ENCODE measurements at places on chromosomes 5 and 9. TPM values are rescaled to one million over a fixed set of nuclear protein-coding genes. Genes with fewer than 3 reads are reported as not detected.

The GRXCR2 gene
- not detected for total RNA-seq

The PCDHA1 gene
- 0.50 TPM for total RNA-seq

DNA sequence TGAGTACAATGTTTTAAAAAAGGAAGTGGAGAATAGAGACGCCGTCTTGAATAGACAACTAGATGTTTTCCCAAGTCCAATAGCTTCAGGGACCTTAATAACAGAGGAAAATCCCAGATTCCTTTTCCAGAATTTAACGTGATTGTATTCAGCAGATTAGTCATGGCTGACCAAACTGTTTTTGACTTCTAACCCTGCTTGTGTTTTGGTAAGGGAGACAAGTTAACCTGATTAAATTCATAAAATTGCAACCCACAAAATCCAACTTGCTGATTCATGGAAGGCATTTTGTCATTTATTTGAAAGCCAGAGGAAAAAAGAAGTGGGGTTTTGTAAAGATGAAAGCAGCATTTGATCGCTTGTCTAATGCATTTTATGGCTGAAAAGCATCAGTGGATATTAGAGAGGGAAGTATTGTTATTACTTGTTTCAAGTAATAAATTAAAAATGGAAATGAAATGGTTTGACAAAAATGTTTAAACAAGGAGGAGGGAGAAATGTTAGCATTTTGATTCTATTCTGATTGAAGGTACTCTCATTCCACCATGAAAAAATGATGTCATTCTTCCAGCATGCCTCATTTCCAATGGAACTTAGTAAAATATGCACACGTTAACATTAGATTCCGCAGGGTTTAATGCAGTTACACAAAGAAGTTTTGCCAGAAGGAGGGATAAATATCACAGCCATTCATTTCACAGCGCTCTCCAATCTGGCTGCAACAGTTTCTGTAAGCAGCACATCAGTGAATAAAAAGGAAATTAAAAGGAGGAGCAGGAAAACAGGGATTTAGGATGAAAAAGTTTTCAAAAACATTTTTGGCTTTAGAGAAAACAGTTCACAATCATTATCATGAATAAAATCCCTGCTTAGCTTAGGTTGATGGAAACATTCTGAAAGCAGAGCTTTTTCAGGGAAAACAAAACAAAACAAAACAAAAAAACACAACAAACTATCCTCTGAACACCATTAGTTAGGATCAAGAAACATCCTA lies 314.7 kb downstream of the PRR16 start:
- H3K27me3 ChIP-seq = no peaks in the 10 kb centered on the region
- no peak overlapping the region for H3K4me3 ChIP-seq
- H3K4me1 ChIP-seq = no peaks in the 10 kb centered on the region
- no peaks in the 10 kb centered on the region for H3K36me3 ChIP-seq
- DNase-seq = no peak

The AIF1L gene
- 153 TPM for total RNA-seq

The GPRIN1 gene
- 12.8 TPM for total RNA-seq

Measured in H1 (cell line).